ENCODE measurements at places on chromosomes 7 and 10.

GRCh38 chr7:150756858-150757257 lies 19.6 kb downstream of the GIMAP5 start:
- DNase-seq = no peak

DNA sequence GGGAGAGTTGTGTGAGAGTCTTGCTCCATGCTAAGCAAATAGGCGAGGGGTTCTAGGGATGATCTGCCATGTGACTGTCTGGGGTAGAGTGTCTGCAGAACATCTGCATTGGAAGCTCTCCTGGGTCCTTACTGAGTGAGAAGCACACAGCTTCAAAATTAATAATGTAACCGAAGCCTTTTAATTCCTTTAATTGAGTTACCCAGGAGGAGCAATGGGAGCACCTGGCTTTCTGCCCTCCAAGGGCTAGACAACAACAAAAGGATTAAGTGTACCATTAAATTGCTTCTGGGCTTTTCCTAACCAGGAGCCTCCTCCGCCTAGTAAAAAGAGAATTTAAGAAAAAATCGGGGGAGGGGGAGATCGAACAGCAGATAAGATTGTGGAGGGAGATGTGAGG lies 102.0 kb upstream of the TBX20 start:
- no peak for DNase-seq

DNA sequence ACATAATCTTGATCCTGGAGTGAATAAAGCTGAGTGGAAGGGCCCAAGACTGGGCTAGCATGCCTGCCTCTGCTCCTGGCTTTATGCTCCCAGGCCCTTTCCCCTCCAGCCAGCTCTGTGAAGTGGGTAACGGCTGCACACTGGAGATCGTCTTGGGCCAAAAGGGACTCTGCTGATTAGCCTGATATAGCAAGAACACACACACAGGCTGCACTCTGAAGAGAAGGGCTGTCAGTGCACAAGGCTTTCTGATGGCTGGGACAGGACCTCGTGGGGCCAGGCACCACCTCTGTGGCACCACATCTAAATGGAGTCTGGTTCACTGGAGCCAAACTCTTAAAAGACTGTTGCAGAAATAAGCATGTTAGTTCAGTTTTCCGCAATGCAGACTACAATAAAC lies 161.4 kb downstream of the NEURL1 start:
- DNase-seq = no peak

DNA sequence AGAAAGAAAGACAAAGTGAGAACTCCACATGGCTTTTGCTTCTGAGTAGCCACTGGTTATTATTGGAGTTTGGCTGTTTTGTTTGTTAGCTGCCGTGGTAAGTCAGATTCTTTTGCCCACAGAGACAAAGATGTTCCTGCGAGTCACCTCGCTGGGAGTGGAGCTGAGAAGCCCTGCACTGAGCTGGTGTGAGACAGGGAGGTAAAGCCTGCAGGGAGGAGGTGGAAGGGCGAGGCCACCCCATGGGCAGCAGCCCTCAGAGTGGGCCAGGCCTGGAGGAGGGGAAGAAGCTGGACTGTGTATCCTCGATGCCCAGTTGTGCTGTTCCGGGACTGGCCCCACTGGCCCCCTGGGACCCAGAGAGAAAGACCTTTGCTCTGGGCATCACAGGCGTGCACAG lies 14.3 kb upstream of the NOM1 start:
- no peak for DNase-seq

- no peak for DNase-seq
Observed at GRCh38 chr7:68146983-68147382, 1150.3 kb downstream of the TYW1 start.

DNA sequence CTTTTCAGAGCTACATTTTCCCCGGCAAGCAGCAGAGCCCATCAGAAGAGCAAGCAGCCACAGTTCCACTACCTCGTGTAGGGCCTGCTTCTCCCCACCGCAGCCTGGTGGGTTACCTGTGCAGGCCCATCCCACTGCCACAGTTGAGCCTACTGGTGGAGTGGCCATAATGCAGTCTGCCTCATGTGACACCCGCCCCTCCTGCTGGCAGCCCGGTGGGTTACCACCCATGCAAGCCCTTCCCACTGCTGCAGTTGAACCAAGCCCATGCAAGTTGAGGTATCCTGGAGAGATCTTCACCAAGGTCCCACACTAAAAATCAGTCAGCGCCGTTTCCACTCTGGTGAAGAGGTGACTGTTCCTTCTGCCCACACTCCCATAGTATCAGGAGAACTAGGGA lies 32.1 kb upstream of the CNNM1 start:
- no peak for DNase-seq

GRCh38 chr7:70700941-70701425 lies 431.0 kb upstream of the GALNT17 start:
- no peak for DNase-seq

DNA sequence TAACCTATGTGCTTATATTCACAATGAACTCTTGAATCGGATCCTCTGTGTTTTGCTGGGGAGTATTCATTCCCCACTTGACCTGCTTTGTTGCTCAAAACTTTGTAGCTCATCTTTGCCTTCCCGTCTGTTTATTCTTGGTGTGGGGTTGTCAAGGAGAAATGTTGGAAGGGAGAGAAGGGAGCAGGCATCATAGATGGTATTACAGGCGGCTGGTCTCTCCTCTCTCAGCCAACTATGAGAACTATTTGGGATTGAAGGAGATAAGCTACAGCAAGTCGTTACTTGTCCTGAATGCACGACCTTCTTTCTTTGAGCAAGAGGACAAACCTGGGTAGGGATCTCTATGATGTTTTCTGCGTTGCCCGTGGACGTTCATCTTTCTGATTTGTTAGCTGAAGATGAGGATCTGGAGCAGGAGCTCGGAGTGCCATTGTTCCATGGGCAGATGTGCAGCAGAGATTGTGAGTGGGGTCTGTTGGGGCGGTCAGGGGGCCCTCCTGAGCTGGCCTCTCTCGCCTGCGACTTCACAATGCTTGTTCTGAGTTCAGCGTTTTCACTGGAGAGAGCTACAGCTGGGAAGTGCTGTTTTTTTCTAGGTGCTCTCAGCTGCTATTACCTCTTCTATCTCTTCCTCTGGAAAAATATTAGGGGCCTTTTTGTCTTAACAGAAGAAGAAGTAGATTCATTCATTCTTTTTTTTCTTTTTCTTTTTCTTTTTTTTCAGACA lies 126.9 kb upstream of the KLF6 start:
- no peak for DNase-seq

DNA sequence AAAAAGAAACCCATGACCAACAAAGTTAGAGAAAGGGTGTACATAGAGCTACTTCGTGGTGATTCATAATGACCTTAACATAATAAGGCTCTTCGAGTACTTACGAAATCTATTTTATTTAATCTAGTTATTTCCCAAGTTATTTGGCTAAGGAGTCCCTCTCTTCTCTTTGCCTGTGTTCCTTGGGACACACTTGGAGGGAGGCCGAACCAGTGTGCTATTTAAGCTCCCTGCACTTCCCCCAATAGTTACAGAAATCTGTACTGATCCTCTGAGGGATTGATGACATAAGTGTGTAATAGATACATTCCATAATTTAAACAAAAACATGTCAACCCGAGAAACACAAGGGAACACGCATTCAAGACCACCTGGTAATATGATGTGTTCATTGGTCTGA lies 351.1 kb downstream of the GATA3 start:
- DNase-seq = no peak

DNA sequence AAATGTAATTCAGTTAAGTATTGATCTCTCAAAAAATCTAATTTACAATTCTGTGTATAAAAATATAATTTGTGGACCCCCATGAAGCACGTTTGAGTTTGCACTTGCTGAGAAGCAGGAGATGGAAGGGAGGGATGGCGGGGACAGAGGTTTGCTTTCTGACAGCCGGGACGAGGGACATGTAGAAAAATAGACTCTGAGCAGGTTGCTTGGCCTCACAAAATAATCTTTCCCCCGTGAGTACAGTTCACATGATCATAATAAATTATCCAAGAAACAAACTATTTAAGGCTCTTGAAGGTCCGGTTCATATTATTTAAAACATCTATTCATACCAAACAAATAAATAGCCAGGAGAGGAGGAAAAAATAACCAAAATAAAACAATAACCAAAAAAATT lies 10.0 kb downstream of the SHH start:
- no peak for DNase-seq

GRCh38 chr7:159119851-159120539 lies 24.7 kb downstream of the VIPR2 start:
- DNase-seq = no peak

- peak; percentile 24 for DNase-seq
Observed at GRCh38 chr7:8131694-8132605, 130.0 kb downstream of the ICA1 start.

DNA sequence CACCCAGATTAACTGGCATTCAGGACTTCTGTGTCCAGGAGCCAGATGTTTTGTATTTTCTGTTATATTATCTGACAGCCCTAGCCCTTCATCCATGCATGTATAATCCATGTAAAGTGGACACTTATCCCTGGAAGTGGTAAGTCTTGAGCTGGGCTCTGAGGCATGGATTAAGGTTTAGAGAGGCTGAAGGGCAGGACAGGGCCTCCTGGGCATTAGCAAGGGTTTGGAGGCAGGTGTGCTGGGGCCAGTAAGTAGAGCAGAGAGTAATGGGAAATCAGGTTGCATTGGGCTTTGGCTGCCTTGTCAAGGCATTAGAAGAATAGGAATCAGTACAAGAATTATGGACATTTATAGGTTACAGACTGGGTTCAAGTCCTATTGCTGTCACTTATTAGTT lies 138.0 kb downstream of the DYNC1I1 start:
- DNase-seq = no peak

- no peak for DNase-seq
Observed at GRCh38 chr7:114622221-114622620, 207.6 kb downstream of the FOXP2 start.

DNA sequence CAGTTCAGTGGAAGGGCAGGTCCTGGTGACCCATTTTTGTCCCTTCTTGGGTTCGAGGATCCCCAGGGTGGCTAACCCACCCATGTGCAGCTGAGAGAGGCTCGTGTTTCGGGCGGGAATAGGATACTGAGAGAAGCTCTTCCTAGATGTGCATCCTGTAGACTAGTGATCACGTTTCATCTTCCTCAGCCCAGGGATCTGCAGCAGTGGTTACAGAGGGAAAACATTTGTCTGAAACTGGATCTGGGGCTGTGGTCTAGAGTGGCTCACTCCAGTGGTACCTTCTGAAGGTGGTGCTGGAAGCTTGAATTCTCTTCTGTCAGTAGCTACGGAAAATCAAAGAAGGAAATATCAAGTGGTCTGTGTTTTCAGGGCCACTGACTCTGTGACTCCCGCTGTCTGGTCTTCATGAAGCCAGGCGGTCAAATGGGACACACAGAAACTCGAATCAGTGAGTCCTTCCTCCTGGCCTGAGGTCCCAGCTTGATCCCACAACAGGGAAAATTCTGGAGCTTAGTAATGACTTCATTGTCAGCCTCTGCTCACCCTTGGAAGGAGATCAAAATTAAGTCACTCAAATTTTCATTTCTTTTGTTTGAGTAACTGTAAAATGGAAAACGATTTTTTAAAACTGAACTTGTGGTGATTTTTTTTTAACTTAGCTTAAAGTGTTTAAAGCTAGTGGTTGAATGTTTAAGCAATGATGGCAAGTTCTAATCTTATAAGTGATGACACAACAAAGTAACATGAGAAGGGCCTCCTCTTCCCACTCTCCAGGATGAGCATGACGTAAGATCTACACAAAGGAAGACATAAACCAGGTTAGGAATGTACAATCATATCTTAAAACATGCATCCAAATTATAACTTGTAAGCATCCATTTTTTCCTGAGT lies 469.3 kb upstream of the KLF6 start:
- no peak for DNase-seq

- DNase-seq = no peak
Observed at GRCh38 chr10:112362833-112363232, 11.1 kb upstream of the ACSL5 start.

GRCh38 chr10:131167036-131167860 lies 144.3 kb downstream of the TCERG1L start:
- no peak for DNase-seq

DNA sequence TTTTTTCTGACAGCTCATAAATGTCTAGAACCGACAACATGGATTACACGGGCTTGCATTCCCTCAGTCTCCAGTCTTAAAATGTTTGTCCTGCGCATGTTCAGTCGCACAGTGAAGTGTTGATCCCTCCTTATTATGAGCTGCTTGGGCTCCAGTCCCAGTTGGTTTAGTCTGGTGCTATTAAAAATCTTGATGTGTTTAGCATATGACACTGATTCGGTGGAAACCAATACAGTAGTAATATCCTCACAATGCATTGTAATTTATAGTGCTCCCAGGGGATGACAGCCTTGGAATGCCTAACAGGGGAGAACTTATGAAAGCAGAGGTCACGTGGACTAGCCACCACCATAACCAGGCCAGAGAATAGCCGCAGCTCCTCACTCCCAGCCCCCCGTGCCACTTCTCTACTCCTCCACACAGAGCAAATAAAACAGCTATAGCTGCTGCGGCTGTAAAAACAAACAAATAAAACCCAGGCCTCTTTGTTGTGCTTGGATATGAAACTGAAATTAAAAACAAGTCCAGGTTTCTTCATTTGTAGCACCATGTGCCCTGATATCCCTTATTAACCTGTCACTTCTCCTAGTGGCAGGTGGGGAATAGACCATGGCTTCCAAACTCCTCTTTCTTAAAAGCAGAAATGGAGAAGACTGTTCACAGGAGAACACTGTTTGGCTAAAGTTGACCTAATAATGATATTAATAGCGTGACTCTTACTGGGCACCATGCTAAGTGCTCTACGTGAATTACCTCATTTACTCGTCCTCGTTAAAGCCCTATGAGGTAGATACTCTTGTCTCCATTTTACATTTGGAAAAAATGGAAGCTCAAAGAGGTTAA lies 7.7 kb downstream of the DPCD start:
- DNase-seq = no peak

GRCh38 chr10:75197906-75198305 lies 12.7 kb upstream of the VDAC2 start:
- DNase-seq = no peak

GRCh38 chr7:111499027-111499426 lies 63.3 kb downstream of the IMMP2L start:
- DNase-seq = no peak

DNA sequence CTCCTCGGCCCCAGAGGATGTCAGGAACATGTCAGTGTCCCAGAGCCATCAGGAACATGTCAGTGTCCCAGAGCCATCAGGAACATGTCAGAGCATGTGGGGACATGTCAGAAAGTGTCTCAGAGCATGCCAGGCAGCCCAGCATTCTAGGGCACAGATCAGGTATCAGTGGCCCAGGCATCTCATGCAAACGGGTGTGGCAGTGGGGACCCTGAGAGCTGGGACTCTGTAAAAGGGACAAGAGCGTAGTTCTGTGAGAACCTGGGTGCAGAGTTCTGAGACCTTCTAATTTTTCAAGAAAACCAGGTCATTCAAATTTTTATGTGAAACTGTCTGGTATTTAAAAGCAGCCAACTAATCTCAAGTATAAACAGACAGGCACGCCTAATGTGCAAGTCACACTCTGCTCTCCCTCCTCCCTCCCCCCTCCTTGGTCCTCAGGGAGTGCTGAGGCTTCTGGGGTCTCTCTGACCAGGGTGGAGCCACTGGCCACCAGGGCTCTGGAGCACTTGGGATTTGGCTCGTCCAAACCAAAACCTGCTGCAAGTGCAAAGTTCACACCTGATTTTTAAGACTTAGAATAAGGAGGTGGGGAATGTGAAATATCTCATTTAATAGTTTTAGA lies 64.6 kb downstream of the ALOX5 start:
- DNase-seq = no peak

Data from T-helper 2 cell treated with Interferon-gamma antibody and Interleukin-4, amounts not matched to agents 5 μg/mL and 100 μg/mL, for 36 hours (primary cell).